LoVo (cell line): ENCODE measurements at places on chromosomes 2 and 18.

DNA sequence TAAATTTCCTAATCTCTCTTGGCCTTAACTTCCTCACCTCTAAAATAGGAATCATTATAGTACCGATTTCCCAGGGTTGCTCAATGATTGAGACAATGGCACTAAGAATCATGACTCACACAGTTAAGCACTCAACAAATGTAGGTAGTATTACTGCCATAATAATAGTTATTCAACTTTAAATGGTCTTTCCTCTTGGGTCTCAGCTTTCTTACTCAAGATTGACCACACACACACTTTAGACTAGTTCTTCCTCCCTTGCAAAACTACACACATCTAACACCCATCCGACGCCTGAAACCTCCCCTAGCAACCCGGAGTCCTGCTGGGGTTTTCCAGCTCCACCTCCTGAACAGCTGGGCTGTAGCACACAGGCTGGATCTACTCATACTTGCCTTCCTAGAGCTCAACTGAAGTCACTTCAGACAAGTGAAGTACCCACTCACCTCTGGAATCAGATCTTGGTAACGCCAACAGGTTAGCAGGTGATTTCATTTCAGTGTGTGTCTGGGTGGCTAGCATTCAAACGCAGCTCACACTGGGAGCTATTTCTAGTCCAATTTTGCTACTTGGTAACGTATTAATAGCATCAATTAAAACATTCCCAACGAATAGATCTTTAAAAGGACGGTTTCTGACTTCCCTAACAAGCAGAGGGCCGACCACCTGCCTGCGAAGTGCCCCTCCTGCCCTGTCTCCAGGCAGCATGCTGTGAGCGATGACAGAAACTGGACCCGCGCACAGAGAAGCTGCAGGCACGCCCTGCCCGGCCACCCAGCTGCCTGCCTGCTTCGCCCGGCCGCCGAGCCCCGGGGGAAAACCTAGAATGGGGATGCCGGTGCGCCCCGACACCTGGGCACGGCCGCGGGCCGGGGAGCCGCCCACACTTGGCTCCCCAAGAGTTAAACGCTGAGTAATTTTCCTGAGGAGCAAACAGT lies 1.1 kb downstream of the UXS1 start:
- peak; percentile 36 for DNase-seq

- DNase-seq: no peak
Measured at GRCh38 chr2:43207553-43208300, 18.7 kb downstream of the ZFP36L2 start.

GRCh38 chr18:2900684-2901422 lies 54.0 kb downstream of the EMILIN2 start:
- DNase-seq: no peak

DNA sequence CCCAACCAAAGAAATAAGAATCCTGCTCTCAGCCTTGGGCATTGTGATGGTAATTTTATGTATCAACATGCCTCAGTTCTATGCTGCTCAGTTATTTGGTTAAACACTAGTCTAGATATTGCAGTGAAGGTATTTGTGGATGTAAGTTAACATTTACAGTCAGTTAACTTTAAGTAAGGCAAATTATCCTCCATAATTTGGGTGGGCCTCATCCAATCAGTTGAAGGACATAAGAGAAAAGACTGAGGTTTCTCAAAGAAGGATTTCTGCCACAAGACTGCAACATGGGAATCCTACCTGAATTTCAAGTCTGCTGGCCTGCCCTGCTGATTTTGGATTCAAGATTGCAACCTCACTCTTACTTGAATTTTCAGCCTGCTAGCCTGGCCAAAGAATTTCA lies 975.5 kb upstream of the ACVR2A start:
- DNase-seq: no peak

DNA sequence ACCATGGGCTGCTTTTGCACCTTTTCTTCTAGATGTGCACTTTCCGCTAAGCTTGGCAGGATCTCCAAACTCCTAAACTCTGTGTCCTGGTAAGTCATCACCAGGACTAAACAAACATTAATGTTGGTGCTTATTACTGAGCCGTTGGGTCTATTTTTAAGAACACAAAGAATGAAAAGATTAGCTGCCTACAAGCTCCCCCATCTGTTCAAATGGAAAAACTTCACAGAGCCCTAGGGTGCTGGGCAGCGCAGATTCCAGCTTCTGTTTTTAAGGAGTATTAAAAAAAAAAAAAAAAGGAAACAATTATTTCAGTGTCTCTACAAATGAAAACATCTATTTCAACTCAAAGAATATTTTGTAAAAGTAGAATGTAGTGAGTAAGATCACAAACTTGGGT lies 97.8 kb upstream of the AQP4 start:
- no peak for DNase-seq

DNA sequence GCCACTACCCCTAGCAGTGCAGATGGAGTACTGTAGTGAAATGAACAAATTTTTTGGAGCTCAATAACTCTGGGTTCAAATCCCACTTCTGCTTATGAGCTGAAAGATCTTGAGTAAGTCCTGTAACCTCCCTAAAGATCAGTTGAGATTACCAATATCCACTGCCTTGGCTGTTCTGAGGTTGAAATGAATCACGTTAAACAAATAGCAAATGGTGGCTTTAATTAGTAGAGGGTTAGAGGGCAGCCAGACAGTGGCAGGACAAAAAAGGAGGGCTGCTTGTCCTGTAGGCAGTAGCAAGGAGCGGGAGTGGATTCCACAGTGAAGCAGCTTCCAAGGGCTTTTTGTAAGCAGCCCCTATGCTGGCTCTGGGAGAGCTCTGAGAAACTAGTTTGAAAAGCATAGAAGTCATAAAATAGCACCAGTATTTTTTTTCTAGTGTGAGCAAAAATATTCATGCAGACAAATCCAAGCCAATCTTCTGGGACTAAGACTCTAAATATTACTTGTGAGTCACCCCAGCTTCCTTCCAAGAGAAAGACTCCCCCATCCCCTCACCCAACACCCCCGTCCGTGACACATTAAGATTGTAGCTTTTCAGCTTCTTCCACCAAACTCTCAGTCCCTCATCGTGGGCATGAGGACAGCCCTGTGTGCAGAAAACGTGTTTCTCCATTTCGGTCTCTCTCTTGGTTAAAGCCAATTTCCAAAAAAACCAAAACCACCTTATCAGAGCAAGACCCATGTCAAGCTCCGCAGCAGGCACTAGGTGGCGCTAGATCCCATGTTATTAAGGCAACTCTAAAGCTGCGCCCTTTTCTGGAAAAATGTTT lies 123.5 kb upstream of the LGALSL start:
- peak; percentile 86 for DNase-seq

DNA sequence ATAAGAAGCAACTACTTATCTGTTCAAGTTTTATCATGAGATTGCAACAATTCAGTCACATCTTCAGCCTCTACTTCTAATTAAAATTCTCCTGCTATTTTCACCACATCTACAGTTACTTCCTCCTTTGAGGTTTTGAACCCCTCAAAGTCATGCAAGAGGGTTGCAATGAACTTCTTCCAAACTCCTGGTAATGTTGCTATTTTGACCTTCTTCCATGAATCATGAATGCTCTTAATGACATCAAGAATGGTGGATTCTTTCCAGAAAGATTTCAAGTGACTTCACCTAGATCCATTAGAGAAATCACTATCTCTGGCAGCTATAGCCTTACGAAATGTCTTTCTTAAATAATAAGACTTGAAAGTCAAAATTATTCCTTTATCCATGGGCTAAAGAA lies 1052.8 kb upstream of the NRXN1 start:
- no peak for DNase-seq

GRCh38 chr2:234953116-234954031 lies 1.6 kb downstream of the SH3BP4 start:
- DNase-seq: no peak

DNA sequence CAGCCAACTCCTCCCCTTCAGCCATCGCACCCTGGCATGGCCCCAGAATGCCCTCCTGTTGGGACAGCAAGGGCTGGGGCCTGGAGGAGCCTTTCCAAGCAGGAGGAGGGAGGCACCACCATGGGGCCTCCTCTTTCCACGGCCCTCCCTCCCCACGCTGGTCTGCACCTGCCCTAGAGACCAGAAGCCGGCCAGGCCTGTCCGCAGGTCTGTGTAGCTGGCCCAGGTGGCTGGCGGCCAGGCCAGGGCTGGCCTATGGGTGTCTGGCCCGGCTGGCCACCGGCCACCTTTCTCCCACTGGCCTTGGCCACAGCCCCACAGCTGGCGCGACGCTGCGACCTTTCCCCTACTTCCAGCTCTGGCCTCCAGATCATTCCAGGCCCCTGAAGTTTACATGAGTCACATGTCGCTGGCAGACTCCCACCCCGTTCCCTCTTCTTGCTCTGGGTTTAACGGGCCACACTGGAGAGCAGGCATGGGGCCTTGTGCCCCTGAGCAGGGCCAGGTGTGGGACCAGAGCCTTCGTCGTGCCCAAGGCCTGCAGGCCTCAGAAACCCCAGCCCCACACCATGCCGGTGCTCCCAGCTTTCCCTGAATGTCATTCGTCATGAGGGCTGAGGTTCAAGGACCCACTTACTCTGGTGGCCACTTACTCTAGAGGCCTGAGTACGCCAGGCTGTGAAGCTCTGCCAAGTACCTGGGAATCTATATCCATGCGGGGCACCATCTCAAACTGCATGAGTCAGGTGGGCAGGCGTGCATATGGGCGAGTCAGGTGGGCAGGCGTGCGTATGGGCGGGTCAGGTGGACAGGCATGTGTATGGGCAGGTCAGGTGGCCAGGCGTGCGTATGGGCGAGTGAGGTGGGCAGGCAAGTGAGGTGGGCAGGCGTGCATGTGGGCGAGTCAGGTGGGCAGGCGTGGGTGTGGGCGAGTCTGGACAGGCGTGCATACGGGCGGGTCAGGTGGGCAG lies 33.3 kb upstream of the KLF11 start:
- no peak for DNase-seq

DNA sequence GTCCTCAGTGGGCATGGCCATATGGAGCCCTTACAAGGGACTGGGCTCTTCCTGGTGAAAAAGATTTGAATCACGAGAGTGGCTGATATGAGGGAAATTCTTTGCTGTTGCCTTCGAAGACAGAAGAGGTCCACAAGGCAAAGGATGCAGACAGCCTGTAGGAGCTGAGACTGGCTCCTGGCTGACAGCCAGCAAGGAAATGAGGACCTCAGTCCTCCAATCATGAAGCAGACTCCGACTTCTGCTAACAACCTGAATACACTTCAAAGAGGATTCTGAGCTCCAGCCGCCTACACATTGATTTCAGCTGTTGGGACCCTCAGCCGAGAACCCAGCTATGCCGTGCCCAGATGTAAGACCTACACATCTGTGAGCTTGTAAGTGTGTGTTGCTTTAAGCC lies 3.0 kb upstream of the ST8SIA5 start:
- DNase-seq: no peak

- no peak for DNase-seq
Measured at GRCh38 chr18:37864122-37864521, 298.5 kb upstream of the CELF4 start.

- no peak for DNase-seq
Measured at GRCh38 chr2:239266779-239267287, 134.0 kb downstream of the HDAC4 start.

- DNase-seq: no peak
Measured at GRCh38 chr2:227150222-227150936, 13.6 kb downstream of the COL4A4 start.

DNA sequence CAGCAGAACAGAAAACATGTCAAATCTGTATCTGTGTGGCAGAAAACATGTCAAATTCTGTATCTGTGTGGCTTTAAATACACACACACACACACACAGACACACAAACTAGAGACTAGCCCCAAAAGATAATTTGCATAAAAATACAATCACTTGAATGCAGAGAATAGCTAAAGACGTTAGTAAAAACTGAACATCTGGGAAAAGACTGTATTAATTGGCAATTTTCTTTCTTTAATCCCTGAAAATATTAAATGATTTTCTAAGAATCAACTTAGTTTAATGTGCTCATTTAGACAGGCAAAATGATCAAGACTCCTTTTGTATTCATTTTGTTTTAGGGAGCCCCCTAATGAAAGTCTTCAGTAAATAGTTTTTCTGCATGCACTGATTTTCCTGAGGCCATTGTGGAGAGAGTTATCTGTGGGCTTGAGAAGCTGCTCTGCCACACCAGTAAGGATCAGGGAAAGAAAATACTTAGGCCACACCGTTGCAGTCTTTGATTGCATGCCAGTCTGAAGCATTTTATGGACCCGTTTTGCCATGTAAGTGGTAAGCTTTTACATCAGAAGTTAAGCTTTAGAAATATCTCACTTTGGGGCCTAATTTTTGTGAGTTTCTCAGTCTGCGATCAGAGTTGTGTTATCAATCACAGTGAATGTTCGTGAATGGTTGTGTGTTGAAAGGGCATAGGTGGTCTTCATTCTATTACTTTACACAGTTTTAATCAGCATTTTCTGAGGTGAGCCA lies 2.2 kb downstream of the SPATS2L start:
- DNase-seq: no peak

DNA sequence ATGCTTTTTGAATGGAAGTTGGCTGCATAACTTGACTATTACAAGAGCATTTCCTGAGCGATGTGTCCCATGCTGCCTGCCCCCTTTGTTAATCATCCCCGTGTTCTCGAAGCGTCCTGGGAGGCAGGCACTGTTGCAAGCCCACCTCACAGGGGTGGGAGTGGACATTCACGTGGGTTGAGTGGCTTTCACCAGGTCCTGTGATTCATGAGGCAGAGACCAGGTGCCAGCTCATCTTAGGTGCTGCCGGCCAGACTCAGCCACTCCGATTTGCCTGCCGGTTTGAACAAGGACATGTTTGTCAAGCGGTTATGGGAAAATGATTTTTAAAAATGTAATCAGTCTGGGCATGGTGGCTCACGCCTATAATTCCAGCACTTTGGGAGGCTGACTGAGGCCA lies 112.5 kb downstream of the ZNF532 start:
- no peak for DNase-seq

- DNase-seq: no peak
Measured at GRCh38 chr18:10660179-10660884, 134.5 kb downstream of the NAPG start.
